Activated CD4-positive, CD25-positive, alpha-beta regulatory T cell (primary cell): ENCODE measurements at places on chromosomes 5 and 9.
A peak's percentile ranks its signal among the peaks of the same experiment; 100 is the strongest.

- no peak for DNase-seq
Observed at GRCh38 chr5:67455970-67456369, 259.4 kb upstream of the CD180 start.

GRCh38 chr9:354453-354852 is 139.8 kb downstream of the DOCK8 start:
- no peak for DNase-seq

- no peak for DNase-seq
Observed at GRCh38 chr5:72647806-72648205, 140.6 kb upstream of the ZNF366 start.

- no peak for DNase-seq
Observed at GRCh38 chr5:103374473-103374963, 116.0 kb downstream of the MACIR start.

DNA sequence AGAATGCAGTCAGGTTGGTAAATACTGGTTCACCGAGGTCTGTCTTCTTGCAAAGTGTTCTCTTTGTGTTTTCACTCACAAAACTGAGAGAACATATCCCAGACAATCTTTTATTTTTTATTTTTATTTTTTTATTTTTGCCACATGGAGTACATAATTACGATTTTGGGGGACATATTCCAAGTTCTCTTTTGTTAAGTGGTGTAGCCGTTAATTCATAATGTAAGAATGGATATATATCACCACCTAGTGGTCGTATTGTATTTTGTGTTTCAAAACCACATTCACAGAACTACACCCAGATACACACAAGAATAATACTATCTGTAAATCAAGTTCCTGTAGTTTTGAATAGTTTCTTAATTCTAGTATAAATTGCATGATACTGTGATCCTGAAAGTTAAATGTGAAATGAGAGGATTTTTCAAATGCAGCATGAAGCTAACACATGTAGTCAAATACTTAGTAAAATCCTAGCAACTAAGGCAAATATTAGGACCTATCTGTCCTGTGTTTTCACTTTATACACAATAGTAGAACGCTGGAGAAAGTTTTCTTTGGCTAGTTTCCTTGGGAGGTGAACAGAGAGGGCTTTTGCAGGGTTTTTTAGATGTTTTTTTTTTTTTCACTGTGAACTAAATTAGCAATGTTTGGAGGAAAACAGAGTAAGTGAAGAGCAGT is 92.7 kb downstream of the VCAN start:
- no peak for DNase-seq

GRCh38 chr5:130845049-130845765 is 319.8 kb downstream of the HINT1 start:
- no peak for DNase-seq

GRCh38 chr5:177087398-177088005 is 787 bp downstream of the FGFR4 start:
- DNase-seq = no peak

GRCh38 chr5:2697446-2698200 is 53.9 kb downstream of the IRX2 start:
- DNase-seq = no peak

DNA sequence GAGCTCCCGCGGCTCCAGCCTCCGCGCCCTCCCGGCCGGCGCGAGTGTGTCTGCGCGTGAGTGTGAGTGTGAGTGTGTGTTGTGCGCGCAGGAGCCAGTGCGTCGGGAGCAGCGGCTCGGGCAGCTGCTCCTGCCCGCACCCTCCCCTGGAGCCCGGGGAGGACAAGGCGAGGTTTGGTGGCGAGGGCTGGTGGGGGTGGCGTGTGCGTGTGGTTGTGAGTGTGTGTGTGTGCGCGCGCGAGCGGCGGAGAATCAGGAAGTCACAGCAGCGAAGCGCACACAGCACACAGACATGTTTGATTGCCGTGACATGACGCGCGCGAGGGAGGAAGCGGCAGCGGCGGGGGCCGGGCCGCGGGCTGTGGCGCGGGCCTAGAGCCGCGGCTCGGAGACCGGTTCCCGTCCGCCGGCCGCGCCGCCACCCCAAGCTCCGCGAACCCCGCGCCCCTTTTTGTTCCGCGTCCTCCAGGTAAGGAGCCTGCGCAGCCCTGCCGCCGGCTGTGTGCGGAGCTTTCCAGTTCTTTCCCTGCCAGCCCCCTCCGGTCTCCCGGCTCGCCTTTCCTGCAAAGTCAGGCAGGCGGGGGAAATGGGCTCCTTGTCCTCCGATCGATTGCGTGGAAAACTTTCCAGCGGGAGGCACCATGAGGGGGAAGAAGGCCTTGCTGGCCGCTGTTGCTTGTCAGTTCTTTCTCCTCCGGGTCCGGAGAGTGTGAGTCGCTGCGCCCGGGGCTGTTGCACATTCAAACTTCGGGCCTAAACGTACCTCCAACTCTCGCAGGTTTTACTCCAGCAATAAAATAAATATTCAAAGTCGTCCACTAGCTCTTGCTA is 2.4 kb downstream of the SMARCA2 start:
- peak; percentile 41 for DNase-seq
